T47D (cell line): ENCODE measurements at places on chromosomes 5 and 9.

DNA sequence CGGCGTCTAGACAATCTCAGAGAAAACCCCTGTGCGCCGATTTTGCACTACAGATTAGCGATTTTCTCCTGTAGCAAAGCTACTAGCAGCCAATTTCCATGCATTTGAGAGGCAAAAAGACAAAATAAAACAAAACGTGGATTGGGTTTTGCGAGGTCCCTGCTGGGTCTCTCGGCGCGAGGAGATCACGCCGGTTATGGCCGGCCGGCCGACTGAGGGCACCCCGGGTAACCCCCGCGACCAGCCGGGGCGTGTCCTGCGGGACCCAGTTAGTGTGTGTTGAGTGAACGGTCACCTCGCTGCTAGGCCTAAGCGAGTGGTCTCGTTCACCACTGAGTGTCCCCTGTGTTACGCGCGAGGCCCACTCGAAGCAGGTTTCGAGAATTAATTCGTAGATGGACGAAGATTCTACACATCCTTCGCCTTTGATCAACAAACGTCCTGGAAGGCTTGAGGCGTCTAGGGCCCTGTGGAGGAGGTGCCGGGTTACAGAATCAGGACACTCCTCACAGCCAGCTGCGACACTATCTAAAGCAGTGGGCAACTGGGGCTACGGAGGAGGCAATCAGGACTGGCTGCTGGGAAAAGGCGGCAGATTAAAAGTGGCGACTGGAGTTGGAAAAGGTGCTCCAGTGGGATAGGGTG is 764 bp upstream of the VDAC1 start:
- no peak for DNase-seq

- DNase-seq: no peak
Measured at GRCh38 chr9:100228352-100228869, 124.3 kb downstream of the TEX10 start.

GRCh38 chr9:125558453-125559092 is 148.4 kb downstream of the MAPKAP1 start:
- peak; percentile 85 for DNase-seq

- DNase-seq: no peak
Measured at GRCh38 chr5:5350101-5350500, 72.4 kb upstream of the ICE1 start.

- no peak for DNase-seq
Measured at GRCh38 chr5:14492331-14492964, 89.1 kb upstream of the OTULINL start.
